ENCODE measurements at places on chromosomes 7 and 10.

DNA sequence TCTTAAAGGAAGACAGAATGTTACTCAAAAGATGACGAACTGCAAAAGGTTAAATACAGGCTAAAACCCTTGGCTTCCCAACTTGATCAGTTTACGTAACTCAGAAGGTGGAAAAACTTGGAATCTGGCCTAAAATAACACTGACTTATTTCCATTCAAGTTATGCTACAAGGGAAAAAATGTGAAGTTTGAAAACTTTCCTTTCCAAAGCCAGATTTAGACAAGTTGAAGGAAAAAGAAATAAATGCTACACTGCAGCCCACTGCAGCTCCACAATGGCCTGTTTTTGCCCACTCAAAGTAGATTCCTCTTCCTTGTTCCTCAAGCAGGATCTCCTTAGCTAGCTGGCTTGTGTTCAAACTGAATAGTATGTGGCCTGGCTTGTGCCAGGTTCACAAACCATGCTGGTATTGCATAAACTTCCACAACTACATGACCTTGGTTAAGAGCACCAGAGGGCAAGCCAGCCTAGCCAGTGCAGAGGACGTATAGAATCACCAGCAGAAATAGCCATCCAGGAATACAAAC is 166.2 kb downstream of the CPEB3 start:
- peak; percentile 28 for DNase-seq

DNA sequence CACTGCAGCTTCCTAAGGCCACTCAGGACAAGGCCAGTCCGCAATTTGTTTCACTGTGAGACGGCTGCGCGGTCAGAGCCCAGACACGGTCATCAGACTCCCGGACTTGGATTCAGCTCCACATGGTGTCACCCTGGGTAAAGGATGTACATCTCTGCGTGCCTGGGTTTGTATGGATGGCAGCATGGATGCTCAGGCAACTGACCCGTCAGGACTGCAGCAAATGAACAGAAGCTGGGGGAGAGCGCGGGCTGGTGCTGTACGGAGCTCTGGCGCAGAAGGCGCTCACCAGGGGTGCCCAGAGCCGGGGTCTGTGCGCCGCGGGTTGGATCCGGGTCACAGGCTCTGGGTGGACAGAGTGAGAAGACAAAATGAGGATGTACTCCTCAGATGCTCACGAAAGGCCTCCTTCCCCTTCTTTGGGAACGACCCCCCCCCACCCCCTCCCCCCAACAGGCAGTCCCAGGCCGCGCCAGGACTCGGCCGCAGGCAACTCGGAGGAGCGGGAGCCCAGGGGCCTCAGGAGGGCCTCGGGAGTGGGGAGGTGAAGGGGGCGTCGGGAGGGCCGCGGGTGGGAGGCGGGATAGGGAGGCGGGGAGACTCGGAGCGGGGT is 92.4 kb downstream of the CXCL12 start:
- no peak for DNase-seq

- no peak for DNase-seq
These were observed 998.6 kb downstream of the REEP3 start for GRCh38 chr10:64519831-64520230.

DNA sequence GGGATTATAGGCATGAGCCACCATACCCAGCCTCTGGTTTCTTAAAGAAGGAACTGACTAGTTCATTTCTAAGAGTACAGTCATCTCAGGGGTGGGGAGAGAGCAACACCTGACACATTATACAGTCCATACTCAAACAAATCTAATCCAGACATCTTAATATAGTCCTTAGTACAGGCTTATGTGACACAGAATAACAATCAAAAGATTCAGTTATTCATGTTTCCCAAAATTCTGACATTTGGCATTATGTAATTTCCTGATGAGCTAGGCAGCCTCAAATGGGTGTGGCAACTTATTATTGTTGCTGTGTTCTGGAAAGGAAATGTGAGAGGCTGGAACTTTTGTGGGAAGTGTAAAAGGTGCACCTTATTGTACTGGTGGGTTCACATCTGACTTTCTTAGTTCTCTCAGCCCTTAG is 116.3 kb downstream of the WDFY4 start:
- no peak for DNase-seq

Data from NCI-H460 (cell line).